ENCODE measurements at places on chromosomes 1 and 21. TPM values are rescaled to one million over a fixed set of nuclear protein-coding genes. Genes with fewer than 3 reads are reported as not detected.

The KLHL17 gene
- polyA plus RNA-seq: 3.9 TPM

The FBXO2 gene
- polyA plus RNA-seq: 43.5 TPM

The MR1 gene
- 17.1 TPM for polyA plus RNA-seq

The PRAMEF33 gene
- polyA plus RNA-seq: not detected

The MRPL20 gene
- 172 TPM for polyA plus RNA-seq

DNA sequence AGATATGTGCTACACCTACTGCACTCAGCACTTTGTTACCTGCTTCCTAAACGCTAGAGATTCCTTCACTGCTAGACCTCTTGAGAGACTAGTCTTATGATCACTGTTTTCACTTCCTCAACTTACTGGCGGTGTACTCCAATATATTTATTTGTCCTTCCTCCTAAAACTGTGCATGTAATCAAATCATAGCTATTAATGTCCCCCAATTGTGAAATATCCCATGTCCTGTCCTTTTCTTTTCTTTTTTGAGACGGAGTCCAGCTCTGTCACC, 3.4 kb downstream of the SOAT1 start:
- no peak overlapping the region for H3K4me3 ChIP-seq
- peaks cover 8% of the 10 kb centered on the region for H3K4me1 ChIP-seq
- H3K27me3 ChIP-seq: no peaks in the 10 kb centered on the region
- no peak overlapping the region for H3K27ac ChIP-seq
- no peak for DNase-seq

DNA sequence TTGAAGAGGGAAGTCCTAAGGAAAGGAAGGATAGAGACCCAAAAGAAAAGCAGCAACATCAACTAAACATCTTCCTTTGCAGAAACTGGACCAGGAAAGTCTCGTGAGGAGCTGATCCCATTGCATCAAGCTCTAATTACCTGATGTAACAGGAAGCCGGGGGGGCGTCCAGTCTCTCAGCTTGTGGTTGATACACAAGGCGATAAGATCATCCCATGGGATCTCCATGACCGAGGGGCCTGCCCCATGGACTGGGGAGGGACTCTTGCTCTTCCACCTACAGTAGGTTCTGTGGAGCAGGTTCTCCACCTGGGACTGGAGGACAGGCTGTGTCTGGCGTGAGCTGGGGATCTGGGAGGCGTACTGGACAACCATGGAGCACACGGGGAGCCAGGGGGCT, 14.8 kb upstream of the LSS start:
- H3K27me3 ChIP-seq: no peaks in the 10 kb centered on the region
- no peak overlapping the region for H3K4me3 ChIP-seq
- DNase-seq: no peak
- peaks cover 66% of the 10 kb centered on the region for H3K36me3 ChIP-seq
- H3K27ac ChIP-seq: no peak overlapping the region

GRCh38 chr1:219074084-219074728, 99.5 kb upstream of the LYPLAL1 start:
- no peaks in the 10 kb centered on the region for H3K36me3 ChIP-seq
- no peaks in the 10 kb centered on the region for H3K27me3 ChIP-seq
- no peaks in the 10 kb centered on the region for H3K4me1 ChIP-seq
- no peak overlapping the region for H3K4me3 ChIP-seq
- H3K27ac ChIP-seq: no peak overlapping the region

GRCh38 chr1:69967245-69967766, 238.1 kb downstream of the LRRC40 start:
- H3K4me3 ChIP-seq: no peak overlapping the region
- no peak for DNase-seq
- H3K36me3 ChIP-seq: no peaks in the 10 kb centered on the region

DNA sequence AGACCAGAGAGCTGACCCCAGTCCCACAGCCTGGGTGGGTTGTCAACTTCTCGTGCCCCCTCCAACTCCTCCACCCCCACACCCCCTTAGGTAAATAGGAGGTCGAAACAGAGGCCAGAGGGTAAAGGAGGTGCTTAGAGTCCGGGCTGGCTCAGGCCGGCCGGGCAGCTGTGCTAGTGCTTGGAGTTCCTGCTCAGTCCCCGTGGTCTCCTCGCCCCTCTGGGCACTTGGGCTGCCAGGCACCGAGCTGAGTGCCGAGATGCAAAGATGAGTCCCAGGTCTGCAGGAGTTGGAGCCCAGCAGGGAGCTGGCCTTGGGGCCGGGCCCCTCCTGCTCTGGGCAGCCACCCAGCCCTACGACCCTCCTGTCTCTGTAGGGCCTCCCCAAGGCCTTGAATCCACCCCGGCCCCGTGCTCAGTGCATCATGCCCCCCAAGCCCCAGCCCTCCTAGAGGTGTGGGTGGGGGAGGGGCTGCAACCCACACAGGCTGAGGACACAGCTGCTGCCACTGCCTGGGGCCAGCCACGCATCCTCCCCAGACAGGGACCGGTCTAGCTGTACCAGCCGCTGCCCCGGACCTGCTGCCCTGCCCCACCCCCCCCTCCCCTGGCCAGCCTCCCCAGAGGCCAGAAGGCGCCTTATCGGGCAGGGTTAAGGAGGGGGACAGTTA, 1.9 kb downstream of the SMIM1 start:
- peaks cover 40% of the 10 kb centered on the region for H3K4me1 ChIP-seq
- peaks cover 20% of the 10 kb centered on the region for H3K36me3 ChIP-seq
- H3K27me3 ChIP-seq: no peaks in the 10 kb centered on the region

DNA sequence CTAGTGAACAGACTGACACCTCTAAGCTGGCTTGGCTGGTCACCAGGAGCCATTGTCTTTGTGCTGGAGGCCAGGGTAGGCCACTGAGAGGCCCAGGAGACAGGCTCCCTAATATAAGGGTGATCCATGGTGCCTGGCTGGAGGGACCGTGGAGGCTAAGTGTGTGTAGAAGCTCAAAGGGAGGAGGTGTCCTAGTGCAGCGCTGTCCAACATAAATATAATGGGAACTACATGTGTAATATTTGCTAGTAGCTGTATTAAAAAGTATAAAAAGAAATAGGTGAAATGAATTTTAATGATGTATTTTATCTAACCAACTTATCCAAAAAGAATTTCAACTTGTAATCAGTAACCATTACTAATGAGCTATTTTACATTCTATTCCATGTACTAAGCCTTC, 35.0 kb downstream of the SOX13 start:
- peaks cover 14% of the 10 kb centered on the region for H3K4me1 ChIP-seq
- no peaks in the 10 kb centered on the region for H3K27me3 ChIP-seq
- no peak overlapping the region for H3K4me3 ChIP-seq
- DNase-seq: no peak
- H3K36me3 ChIP-seq: no peaks in the 10 kb centered on the region

- no peak overlapping the region for H3K4me3 ChIP-seq
- no peaks in the 10 kb centered on the region for H3K4me1 ChIP-seq
- no peaks in the 10 kb centered on the region for H3K27me3 ChIP-seq
- DNase-seq: peak; percentile 88
- H3K36me3 ChIP-seq: no peaks in the 10 kb centered on the region
Measured at GRCh38 chr1:182084487-182085316, 23.2 kb upstream of the ZNF648 start.

- H3K4me1 ChIP-seq: no peaks in the 10 kb centered on the region
- H3K27ac ChIP-seq: peak overlapping the region; percentile 91
- no peaks in the 10 kb centered on the region for H3K36me3 ChIP-seq
- peak overlapping the region; percentile 63 for H3K4me3 ChIP-seq
- no peaks in the 10 kb centered on the region for H3K27me3 ChIP-seq
Measured at GRCh38 chr1:212557739-212558692, 50.5 kb upstream of the ATF3 start.

- no peaks in the 10 kb centered on the region for H3K27me3 ChIP-seq
- H3K4me3 ChIP-seq: no peak overlapping the region
- no peak overlapping the region for H3K27ac ChIP-seq
- no peaks in the 10 kb centered on the region for H3K4me1 ChIP-seq
- DNase-seq: no peak
- H3K36me3 ChIP-seq: peaks cover 18% of the 10 kb centered on the region
Measured at GRCh38 chr21:33750017-33750416, 107.7 kb downstream of the ITSN1 start.

GRCh38 chr1:185474440-185475149, 157.6 kb upstream of the IVNS1ABP start:
- no peaks in the 10 kb centered on the region for H3K4me1 ChIP-seq
- DNase-seq: peak; percentile 27
- no peaks in the 10 kb centered on the region for H3K36me3 ChIP-seq
- H3K4me3 ChIP-seq: no peak overlapping the region
- H3K27me3 ChIP-seq: no peaks in the 10 kb centered on the region

DNA sequence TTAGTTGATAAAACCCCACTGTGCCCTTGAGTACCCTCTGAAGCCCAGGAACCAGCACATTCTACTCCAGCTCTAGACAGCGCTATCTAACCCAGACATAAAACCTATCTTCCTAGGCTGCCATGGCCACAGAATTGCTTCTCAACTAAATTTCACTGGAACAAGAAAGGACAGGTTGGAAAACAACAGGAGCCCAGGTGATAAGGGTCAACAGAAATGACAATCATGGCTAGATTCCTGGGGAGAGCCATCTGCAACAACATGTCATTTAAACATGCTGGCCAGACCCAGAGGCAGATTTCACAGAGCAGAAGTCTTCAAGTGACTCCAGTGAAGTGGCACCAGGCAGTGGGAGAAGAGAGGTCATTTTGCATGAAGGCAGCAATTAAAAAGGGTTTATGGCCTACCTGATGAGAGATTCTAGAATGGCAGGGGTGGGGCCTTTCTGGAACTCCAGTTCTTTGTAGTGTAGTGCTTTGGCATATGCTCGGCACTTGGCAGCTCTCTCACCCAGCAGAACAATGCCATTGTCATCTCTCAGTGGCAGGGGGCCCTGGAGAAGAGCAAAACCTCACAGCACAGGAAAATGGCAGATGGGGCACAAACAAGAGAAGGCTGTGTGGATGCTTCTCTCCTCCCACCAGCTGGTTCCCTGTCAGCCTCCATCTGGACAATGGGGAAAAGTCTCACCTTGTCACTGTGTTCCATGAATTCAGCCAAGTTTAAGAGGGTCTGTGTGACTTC, 9.9 kb downstream of the ANGPTL7 start:
- H3K27ac ChIP-seq: no peak overlapping the region
- no peaks in the 10 kb centered on the region for H3K4me1 ChIP-seq
- H3K4me3 ChIP-seq: no peak overlapping the region
- H3K36me3 ChIP-seq: peaks cover 47% of the 10 kb centered on the region

DNA sequence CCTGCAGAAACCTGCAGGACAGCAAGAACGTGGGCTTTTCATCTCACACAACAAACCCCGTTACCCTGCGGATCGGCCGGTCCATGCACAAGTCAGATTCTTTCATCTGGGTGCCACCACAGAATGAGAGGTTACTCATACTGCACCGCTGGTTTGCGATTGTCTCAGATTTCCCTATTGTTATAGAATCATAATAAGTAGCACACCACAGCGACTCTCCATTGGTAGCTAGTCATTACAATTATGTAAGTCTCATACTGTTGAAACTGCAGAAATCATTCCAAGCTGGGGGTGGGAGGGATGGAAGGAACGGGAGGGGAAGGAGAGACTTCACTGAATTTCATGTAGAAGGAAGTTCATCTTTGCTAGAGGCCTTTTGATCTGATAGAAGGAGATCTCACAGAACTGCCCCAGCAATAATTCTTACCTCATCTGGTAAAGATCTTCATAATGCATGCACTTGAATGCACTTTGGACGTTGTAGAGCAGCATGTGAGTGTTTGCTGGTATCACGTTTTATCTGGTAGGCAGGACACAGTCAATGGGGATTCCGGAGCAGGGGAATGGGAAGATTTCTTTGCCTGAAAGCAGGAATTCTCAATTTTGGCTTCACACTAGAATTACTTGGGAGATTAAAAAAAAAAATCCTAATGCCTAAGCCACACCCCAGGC, 221.1 kb downstream of the KIF26B start:
- DNase-seq: peak; percentile 69
- no peaks in the 10 kb centered on the region for H3K36me3 ChIP-seq
- no peak overlapping the region for H3K4me3 ChIP-seq
- H3K27ac ChIP-seq: no peak overlapping the region
- H3K27me3 ChIP-seq: no peaks in the 10 kb centered on the region

DNA sequence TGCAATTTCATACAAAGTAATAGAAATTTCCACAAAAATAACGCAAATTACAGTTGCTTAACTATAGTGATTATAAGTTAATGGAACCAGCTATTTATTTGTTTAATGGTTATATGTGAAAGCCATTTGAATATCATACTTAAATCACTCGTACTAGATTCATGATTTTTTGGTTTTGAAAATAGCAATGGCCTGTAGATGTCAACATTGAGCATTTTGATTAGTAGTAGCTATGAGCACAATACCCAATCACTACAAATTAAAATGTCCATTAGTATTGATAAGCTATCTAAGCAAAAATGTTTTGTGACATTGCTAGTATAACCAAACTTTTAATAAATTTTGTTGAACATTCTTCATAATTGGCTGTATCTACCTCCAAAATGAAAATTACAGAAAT, 10.0 kb downstream of the COL24A1 start:
- no peaks in the 10 kb centered on the region for H3K36me3 ChIP-seq
- H3K4me3 ChIP-seq: no peak overlapping the region
- H3K27me3 ChIP-seq: no peaks in the 10 kb centered on the region
- DNase-seq: no peak

- no peak overlapping the region for H3K4me3 ChIP-seq
- H3K4me1 ChIP-seq: no peaks in the 10 kb centered on the region
- H3K36me3 ChIP-seq: no peaks in the 10 kb centered on the region
- DNase-seq: peak; percentile 54
- H3K27me3 ChIP-seq: no peaks in the 10 kb centered on the region
Measured at GRCh38 chr1:40532844-40533424, 1.5 kb downstream of the ZNF684 start.

DNA sequence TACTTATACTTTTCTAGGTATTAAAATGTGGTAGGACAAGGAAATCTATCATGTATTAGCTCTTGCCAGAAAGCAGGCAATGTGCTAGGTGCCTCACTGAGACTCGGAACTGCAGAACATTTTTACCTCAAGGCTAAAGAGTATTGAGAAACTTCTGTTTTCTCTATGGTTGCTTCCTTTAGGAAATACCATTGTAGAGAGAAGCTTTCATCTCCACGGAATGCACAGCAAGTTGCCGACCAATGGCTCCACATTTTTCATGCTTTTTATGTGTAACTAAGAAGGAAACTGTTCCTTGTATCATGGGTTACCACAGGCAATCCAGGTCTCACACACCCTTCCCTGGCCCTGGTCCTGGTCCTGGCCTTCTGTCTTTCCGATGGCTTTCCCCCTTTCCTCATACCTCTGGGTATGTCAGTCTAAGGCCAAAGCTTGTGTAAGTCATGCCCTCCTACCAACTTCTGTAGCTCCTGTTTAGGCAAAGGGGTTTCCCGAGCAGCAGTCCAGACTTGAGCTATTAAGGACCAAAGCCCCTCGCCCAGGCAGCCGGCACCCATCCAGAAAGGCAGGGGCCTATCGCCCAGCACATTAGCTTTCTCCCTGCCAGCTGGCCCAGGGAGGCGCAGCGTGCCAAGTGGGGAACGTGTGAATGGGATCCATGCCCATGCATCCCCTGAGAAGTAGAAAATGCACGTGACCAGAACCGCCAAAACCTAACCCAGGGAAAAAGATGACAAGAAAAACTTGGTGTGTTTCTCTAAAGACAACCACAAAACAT, 225.0 kb downstream of the PBX1 start:
- H3K4me3 ChIP-seq: no peak overlapping the region
- no peak for DNase-seq
- no peaks in the 10 kb centered on the region for H3K36me3 ChIP-seq
- no peaks in the 10 kb centered on the region for H3K27me3 ChIP-seq

- no peaks in the 10 kb centered on the region for H3K4me1 ChIP-seq
- DNase-seq: no peak
- peaks cover 20% of the 10 kb centered on the region for H3K36me3 ChIP-seq
- no peaks in the 10 kb centered on the region for H3K27me3 ChIP-seq
Measured at GRCh38 chr1:214393086-214393485, 112.1 kb downstream of the SMYD2 start.

GRCh38 chr1:230313453-230314141, 112.5 kb downstream of the PGBD5 start:
- H3K36me3 ChIP-seq: no peaks in the 10 kb centered on the region
- no peak overlapping the region for H3K4me3 ChIP-seq
- no peaks in the 10 kb centered on the region for H3K27me3 ChIP-seq
